ENCODE measurements at places on chromosomes 3 and 15.

DNA sequence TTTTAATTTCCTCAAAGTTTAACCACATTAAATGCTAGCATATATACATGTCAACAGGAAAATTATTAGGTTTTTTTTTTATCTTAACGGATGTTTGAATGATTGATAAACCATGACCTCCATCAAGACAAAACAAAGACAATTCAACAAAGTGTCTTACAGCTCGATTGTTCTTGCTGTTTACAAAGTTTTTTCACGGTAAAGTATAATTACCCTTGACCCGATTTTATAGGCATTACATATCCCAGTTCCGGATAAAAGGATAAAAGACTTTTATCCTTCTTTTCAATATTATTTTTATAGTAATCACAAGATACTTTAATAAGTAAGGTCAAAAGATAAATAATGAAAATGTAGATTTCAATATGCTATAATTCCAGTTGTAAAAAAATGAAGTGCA lies 96.9 kb downstream of the RORA start:
- DNase-seq, result no peak

DNA sequence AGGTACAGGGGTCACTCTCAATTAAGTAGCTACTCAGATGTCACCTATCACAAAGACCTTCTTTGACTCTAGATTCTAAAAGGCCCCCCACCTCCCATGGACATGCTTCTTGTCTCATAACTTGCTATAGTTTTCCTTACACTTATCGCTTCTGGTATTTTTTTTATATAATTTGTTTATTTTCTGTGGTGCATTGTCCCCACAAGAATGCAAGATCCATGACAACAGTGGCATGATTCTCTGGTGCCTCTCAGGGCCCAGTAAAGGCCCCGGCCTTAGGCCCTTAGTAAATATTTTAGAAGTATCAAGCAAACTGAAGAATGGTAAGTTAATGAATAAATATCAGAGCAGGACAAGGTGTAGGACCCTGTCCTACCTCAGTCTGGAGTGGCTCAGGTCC lies 248.6 kb downstream of the CBLB start:
- no peak for DNase-seq

- no peak for DNase-seq
These were observed 256.4 kb upstream of the UBE2E1 start for GRCh38 chr3:23549148-23549910.

DNA sequence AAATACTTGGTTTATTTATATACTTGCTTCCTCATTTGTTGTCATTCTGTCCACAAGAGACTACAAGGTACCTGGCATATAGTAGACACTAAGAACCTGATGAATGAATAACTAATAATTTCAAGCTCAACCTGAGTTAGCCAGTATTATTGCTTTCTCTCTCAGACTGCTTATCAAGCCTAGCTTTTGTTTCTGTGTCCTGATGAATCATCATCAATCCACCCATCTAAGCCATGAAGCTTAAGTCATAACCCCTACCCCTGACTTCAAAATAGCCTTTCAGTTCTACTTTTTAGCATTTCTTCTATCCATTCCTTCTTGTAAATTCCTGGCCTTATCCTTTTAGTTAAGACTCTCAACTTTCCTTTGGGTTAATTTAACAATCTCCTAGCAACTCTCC lies 420.8 kb downstream of the EPHA6 start:
- no peak for DNase-seq

GRCh38 chr3:128297401-128298138 lies 144.3 kb downstream of the EEFSEC start:
- no peak for DNase-seq

Data from GM13976 (cell line).